ENCODE measurements at places on chromosomes 6 and 20. TPM values are rescaled to one million over a fixed set of nuclear protein-coding genes. Genes with fewer than 3 reads are reported as not detected.

- no peak for DNase-seq
- peaks cover 6% of the 10 kb centered on the region for H3K36me3 ChIP-seq
- no peak overlapping the region for H3K4me3 ChIP-seq
- no peak overlapping the region for H3K27ac ChIP-seq
Observed at GRCh38 chr20:63686492-63687321, 9.7 kb upstream of the TNFRSF6B start.

DNA sequence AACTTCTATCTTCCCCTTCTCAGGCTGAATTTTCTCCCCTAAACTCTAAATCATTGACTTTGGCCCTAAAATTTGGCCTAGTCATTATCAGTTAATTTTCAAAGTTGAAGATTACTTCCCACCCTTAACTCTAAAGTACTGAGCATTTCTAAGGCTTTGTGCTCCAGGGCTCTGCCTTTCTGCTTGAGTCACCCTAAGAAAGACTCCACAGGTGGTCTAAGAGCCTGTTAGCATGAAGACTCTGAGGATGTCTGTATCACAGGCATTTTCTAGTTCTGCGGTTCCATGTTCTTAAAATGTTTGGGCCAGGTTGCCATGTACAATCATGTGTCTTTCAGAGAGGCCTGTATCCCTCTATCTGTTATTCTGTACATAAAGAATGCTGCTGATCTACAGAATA, 808.1 kb upstream of the MANEA start:
- no peaks in the 10 kb centered on the region for H3K36me3 ChIP-seq
- DNase-seq: no peak
- no peak overlapping the region for H3K4me3 ChIP-seq

DNA sequence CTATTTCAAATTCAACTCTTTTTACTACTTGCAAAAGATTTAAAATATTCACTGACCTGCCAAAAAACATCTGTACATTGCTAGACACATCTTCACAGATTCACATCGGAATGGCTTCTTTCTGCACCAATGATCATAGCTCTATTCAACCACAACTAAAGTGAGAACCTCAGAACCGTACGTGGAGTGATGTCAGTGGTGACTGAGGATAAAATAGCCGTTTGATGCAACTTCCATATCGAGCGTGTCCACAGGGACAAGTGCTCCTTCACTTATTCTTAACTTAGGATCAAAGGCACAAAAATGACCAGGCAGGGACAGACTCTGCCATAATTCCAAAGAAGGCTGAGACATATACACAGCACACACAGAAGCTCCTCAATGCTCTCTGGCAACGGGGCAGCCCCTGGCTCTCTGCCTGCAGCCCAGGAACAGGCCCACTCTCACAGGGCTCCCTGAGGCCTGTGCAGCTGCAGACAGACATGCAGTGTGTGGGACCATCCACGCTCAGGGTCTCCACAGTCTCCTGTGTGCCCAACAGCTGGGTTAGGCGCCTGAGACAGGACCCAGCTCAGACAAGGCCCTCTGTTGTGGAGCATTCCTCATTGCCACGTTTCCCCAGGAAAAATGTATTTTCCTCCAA, 22.8 kb downstream of the FYN start:
- H3K36me3 ChIP-seq: no peaks in the 10 kb centered on the region
- H3K4me1 ChIP-seq: no peaks in the 10 kb centered on the region
- H3K27me3 ChIP-seq: peaks cover 14% of the 10 kb centered on the region
- DNase-seq: peak; percentile 50
- peak overlapping the region; percentile 81 for H3K27ac ChIP-seq
- peak overlapping the region; percentile 67 for H3K4me3 ChIP-seq

DNA sequence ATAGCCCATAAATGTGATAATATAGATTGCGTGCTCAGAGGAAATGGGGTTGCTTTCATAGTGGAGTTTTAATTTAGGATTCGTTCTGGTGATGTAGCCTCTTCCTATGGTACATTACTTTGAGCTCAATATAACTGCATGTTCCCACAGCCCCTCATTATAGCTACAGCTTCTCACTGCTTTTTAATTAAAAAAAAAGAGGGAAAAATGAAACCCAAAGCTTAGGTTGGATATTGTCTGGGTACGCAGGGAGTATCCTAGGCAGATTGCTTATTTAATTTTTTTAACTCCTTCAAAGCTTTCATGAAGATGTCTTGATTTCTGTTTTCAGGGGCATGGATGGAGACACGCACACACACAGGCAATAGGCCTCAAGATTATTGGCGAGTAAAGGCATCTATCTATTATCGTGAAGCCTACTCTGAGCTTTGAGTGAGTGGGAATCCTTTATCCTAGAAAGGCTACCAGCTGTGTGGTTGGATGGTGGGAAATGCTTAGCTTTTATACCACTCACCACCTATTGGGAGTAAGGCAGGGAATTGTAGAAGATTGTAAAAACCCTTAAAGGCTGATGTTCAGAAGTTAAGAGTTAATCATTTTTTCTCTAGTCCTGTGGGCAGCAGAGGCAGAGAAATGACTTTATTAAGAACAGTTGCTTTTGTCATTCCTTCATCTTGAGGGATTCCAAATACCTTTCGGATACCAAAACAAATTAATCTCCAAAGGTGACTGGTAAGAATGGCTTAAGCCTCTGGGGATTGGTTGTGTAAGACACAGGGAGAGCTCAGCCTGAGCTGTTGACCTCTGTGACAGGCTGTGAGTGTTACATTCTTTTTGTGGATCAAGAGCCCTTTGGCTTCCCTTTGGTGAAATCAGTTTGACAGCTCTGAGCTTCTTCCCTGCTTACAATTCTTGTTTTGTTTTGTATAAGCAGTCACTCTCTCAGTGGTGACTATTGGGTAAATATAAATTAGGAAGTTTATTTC, 33.4 kb downstream of the CTNNBL1 start:
- H3K27ac ChIP-seq: no peak overlapping the region
- H3K27me3 ChIP-seq: no peaks in the 10 kb centered on the region
- DNase-seq: no peak
- H3K36me3 ChIP-seq: no peaks in the 10 kb centered on the region

GRCh38 chr6:164303102-164303964, 888.8 kb downstream of the QKI start:
- no peak for DNase-seq
- no peaks in the 10 kb centered on the region for H3K4me1 ChIP-seq
- no peak overlapping the region for H3K27ac ChIP-seq
- no peaks in the 10 kb centered on the region for H3K27me3 ChIP-seq
- no peak overlapping the region for H3K4me3 ChIP-seq

GRCh38 chr6:41591859-41592502, 45.8 kb downstream of the FOXP4 start:
- H3K27me3 ChIP-seq: no peaks in the 10 kb centered on the region
- no peak overlapping the region for H3K27ac ChIP-seq
- no peaks in the 10 kb centered on the region for H3K4me1 ChIP-seq
- H3K4me3 ChIP-seq: no peak overlapping the region

DNA sequence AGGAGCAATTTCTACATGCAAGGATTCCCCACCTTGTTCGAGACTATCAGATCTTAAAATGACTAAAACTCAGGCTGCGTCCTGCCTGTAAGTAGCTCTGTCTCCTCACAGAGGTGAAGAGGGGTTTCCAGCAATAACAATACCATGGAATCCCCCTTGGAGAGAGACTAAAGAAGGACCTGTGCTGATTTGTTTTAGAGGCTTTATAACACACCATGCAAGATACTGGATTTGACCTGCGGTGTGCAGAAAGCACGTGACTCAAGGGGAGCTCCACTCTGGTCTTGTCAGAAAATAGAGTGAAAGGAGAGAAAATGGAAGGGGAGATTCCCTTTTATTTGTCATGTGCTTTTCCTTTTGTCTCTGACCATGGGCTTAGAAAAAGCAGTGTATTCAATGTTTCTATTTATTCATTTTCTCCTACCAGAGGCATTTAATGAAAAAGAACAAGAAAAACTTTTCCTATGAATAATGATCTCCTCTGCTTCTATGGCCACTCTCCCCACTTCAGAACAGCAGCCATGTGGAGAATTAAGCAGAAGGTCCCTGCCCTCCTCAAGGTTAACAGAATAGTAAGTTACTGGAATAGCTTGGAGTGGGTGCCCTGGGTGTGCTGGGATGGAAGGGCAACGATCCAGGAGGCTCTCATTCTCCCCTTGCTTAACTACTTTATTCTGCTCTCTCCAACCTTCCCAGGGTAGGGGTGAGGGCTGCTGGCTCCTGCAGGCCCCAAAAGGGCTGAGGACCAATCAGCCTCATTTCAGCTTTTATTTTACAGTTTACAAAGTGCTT, 19.2 kb upstream of the MRPS10 start:
- H3K27me3 ChIP-seq: no peaks in the 10 kb centered on the region
- H3K4me3 ChIP-seq: no peak overlapping the region
- peaks cover 19% of the 10 kb centered on the region for H3K4me1 ChIP-seq
- H3K27ac ChIP-seq: peak overlapping the region; percentile 53
- H3K36me3 ChIP-seq: peaks cover 53% of the 10 kb centered on the region

GRCh38 chr6:24431045-24431451, 28.3 kb downstream of the MRS2 start:
- H3K4me1 ChIP-seq: no peaks in the 10 kb centered on the region
- H3K36me3 ChIP-seq: peaks cover 5% of the 10 kb centered on the region
- H3K27me3 ChIP-seq: no peaks in the 10 kb centered on the region
- H3K27ac ChIP-seq: no peak overlapping the region
- H3K4me3 ChIP-seq: no peak overlapping the region

GRCh38 chr20:34045930-34046725, 52.4 kb downstream of the RALY start:
- no peak for DNase-seq
- H3K4me1 ChIP-seq: peaks cover 91% of the 10 kb centered on the region
- peak overlapping the region; percentile 57 for H3K27ac ChIP-seq
- H3K36me3 ChIP-seq: no peaks in the 10 kb centered on the region
- H3K4me3 ChIP-seq: no peak overlapping the region

DNA sequence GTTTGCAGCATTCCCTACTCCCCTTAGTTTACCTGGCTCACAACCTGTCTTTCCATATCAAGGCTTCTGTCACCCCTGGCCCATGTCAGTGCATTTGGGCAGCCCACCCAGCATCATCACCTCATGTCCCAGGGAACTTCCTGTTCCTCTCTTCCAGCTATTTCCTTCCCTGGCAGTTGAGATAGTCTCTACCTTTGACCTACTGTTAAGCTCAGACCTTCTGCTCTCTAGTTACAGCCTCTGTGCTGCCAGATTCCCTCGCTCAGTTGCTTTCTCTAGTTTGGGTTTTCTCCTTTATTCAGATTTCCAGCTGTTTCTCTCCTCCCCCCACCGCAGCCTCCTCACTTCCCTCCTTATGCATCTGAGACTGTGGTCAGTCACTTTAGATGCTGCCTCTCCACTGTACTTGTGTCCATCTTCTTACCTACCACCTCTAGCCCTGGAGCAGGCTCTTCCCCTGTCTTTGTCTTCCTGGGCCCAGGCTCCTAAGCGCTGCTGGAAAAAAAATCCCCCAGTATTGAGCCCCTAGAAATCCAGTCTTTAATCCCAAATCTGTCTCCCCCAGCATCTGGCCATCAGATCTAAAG, 16.3 kb downstream of the PTPN1 start:
- peaks cover 39% of the 10 kb centered on the region for H3K4me1 ChIP-seq
- H3K27me3 ChIP-seq: peaks cover 2% of the 10 kb centered on the region
- H3K4me3 ChIP-seq: no peak overlapping the region
- DNase-seq: no peak

GRCh38 chr6:130927305-130927704, 100.1 kb downstream of the SMLR1 start:
- no peak for DNase-seq
- no peak overlapping the region for H3K4me3 ChIP-seq
- H3K4me1 ChIP-seq: no peaks in the 10 kb centered on the region
- H3K27ac ChIP-seq: no peak overlapping the region

- H3K4me3 ChIP-seq: peak overlapping the region; percentile 98
- no peak for DNase-seq
- no peaks in the 10 kb centered on the region for H3K36me3 ChIP-seq
- H3K27ac ChIP-seq: peak overlapping the region; percentile 99
Observed at GRCh38 chr6:45378334-45378926, 696 bp upstream of the SUPT3H start.

DNA sequence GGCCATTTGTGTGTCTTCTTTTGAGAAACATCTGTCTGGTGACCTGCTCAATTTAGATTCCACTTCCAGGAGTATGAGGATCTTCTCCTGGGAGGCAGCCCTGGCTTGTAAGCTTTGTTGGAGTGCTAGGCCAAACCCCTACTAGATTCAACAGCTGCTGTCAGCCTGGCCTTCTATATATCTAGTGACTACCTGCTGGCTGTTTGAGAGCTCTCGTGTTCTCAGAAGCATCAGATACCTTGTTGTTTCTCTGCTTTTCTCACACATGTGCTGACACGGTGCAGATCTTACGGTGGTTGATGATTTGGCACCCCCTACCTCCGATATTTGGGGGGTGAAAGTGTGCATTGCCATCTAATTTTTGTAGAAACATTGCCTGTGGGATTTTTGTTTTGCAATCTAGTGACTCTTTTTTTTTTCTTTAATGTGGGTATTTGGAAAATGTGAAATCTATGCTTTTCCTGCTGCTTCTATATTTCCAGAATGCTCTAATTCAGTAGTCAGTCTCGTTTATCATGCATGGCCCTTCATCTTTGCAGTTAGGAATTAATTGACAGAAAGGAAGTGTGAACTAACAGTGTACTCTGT, 4.7 kb downstream of the CCN2 start:
- no peak overlapping the region for H3K27ac ChIP-seq
- H3K4me3 ChIP-seq: no peak overlapping the region
- peaks cover 8% of the 10 kb centered on the region for H3K4me1 ChIP-seq
- no peaks in the 10 kb centered on the region for H3K36me3 ChIP-seq

DNA sequence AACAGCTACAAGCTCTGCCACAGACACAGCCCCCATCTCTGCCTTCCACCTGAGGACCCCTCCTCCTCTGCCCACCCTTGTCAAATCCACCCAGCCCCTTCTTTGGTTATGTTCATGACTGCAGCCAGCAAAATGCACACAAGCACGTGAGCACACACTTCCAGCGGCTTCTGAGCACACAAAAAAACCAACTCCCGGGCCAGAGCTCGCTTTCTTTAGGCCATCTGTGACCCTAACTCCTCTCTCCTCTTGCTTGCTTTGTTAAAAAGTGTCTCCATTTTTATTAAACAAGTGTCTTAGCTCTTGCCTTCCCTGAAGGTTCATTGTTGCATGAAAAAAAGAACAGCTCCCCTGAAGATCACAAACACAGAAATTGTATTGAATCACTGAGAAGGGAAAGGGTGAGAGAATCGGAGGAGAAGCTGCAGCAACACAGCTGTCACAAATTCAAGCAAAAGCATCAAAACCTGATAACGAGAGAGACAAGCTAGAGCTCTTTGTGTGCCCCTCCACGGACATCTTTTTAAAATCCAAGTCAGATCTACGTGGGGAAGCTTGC, 142.1 kb downstream of the CD83 start:
- no peak overlapping the region for H3K27ac ChIP-seq
- DNase-seq: no peak
- peaks cover 4% of the 10 kb centered on the region for H3K36me3 ChIP-seq
- peaks cover 7% of the 10 kb centered on the region for H3K27me3 ChIP-seq

The MRAP2 gene
- polyA plus RNA-seq: not detected

The SCP2D1 gene
- not detected for polyA plus RNA-seq

The JPH2 gene
- polyA plus RNA-seq: not detected

The TRPC4AP gene
- 72.5 TPM for polyA plus RNA-seq
